ENCODE measurements at places on chromosomes 5 and 9.

- DNase-seq = no peak
These were observed 40.8 kb downstream of the CSF2 start for GRCh38 chr5:132114150-132115121.

GRCh38 chr9:129012893-129013448 lies 15.2 kb downstream of the SH3GLB2 start:
- no peak for DNase-seq

GRCh38 chr9:93676310-93677047 lies 100.1 kb downstream of the PHF2 start:
- peak; percentile 38 for DNase-seq

DNA sequence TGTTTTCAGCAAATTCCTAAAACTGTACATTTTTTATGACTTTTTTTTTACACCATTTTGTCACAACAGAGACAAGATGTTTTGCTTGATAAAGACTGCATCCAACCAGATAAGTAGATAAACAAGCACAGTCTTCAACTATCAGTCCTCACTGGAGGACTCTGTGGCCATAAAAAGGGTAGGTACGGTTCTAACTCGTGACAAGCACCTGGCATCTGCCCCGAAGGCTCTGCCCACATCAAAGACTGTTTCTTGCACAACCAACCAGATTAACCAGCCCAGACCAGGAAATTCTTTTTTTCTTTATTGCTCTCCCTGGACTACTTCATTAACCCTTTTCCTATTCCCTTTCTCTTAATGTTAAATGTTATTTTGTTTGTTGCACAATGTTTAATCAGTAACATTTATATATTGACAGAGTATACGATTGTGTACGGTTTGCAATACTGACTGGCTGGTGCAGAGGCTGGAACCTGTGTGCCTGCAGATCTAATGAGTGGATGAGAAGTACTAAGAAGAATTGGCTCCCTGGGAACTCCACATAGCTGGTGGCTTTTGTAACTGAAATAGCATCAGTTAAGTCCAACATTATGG lies 74.1 kb downstream of the SERINC5 start:
- DNase-seq = no peak

GRCh38 chr9:136861874-136862457 lies 4.1 kb downstream of the EDF1 start:
- DNase-seq = no peak

- DNase-seq = no peak
These were observed 7.1 kb downstream of the ACTL7A start for GRCh38 chr9:108869092-108869725.

- DNase-seq = no peak
These were observed 84.9 kb upstream of the MPDZ start for GRCh38 chr9:13364271-13365000.

DNA sequence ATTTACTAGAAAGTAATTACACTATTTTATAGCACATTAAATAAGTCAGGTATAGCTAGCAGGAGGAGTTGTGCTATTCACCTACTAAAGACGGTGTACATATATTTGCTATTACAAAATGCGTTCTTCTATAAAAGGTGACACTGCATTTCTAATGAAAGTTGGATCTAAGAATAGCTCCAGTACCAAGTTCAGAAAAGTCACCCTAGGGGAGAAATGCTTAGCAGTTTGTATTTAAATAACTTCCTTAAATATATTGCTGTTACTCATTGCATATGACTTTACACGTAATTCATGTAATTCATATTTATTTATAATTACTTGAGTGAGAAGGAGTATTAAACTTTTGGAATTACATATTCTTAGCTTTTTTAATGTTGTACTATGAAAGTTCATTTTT lies 7.0 kb upstream of the SUB1 start:
- no peak for DNase-seq

DNA sequence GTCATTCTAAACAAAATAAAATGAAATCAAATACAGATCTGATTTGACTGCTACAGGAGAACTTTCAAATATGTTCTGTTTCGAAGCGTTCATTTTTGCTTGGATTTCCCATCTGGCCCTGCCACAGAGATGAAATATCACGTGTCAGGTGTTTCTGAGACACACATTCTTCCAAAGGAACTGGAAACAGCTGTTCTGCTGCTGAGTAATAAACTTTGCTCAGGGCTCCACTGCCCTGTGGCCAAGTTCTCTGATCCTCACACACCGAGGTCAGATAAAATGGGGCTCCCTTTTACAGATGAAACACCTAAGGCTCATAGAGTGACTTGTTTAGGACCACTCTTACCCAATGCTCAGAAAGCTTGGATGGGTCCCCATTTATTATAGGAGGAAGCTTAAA lies 42.5 kb downstream of the FRMPD1 start:
- DNase-seq = no peak

GRCh38 chr5:31888564-31888963 lies 249.6 kb downstream of the PDZD2 start:
- no peak for DNase-seq

- no peak for DNase-seq
These were observed 192.2 kb downstream of the PAPPA start for GRCh38 chr9:116345817-116346216.

DNA sequence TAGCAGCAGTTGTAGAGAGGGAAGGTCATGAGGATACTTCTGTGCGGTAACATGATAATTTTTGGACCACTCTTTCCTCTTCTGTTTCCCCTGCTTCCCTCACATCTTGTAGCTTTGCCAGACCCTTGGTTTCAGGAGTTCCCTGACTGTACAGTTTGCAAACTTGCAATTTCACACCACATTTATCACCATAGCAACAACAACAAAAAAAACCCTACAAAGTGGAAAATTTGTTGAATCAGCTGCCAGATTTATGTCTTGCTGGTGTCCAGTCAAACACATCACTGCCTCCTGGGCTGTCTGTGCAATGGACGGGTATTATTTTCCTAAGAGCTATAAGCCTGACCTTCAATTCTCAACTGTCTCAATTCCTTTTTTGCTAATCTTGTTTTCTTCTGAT lies 751.6 kb downstream of the TLR4 start:
- DNase-seq = no peak

GRCh38 chr9:71514344-71514975 lies 253.9 kb downstream of the CEMIP2 start:
- DNase-seq = no peak

DNA sequence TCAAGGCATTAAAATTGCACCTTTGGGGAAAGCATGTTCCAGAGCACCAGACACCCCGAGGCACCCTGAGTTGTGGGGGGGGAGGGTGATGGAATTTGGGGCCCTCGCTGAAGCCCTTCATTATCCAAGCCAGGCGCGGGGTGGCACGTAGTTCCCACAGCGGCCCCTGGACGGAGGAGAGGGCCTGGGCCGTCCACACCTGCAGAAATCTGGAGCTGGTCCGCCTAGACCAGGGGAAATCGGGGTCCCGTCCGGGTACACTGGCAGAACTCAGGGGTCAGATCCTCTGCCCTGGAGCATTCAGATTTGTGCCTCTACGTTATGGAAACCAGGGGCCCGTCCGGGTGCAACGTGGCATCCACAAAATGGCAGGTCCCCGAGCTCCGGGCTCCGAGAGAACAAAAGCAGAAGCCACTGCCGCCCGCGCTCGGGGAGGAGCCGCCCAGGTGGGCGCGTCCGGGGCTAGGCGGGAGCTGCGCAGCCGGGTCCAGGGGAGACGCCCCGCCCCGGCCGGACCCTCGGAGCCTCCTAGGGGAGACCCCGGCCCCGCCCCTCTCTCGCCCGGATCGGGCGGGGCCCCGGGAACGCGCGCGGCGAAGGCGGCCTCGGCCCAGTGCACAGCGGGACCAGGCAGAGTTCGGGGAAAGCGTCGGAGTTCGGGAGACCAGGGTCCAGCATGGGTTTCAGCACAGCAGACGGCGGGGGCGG lies at the start of gene PLEKHG4B:
TSS of gene PLEKHG4B (plus strand) at position 613 of the 708 bp plus-strand sequence. CDS start at position 677, 64 bp downstream.
- no peak for DNase-seq

GRCh38 chr5:151672516-151672915 lies 14.2 kb downstream of the SPARC start:
- DNase-seq = no peak

DNA sequence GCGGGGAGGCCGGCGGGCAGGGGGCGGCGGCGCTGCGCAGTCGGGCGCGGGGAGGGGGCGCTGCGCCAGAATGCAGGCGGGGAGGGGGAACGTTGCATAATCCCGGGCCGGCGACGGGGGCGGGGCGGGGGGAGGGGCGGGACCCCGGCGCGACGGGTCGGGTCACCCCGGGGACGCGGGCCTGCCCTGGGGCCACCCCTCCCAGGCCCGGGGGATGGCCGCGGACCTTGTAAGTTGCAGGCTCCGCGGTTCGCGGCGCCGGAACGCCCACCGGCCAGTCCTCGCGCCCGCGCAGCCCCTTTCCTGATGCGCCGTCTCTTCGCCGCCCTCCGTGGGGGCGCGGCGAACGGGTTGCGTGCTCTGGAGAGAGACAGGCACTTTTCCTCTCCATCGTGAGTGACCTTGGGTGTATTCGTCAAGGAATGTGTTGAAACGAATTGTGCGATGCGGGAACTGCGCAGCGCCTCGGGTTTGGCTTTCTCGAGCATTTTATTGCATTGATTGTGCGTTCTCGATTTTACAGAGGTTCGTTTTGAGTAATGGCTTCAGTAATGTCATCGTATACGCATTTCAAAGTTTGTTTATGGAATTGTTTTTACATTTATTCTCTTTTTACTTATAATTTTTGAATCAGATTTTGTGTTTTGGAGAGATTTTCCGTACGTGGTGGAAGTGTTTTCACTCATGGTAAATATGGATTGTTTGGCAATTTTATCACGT lies 802 bp downstream of the SPIN1 start:
- peak; percentile 73 for DNase-seq

GRCh38 chr5:176647843-176648473 lies 674 bp downstream of the TSPAN17 start:
- peak; percentile 71 for DNase-seq

DNA sequence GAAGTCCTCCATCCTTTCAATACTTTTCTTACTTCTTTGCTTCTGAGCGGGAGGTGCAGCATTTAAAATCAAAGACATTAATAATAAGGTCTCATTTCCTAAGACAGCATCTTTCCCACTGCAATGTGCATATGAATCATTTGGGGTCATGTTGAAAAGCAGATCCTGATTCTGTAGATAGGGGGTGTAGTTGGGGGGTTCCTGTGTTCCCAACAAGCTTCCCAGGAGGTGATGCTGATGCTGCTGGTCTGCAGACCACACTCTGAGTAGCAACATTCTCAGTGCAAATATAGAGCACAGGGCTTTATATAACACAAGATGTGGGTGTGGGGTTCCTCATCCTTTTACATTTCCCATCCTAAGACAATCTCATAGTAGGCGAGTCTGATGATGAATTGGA lies 126.5 kb upstream of the PALM2AKAP2 start:
- DNase-seq = no peak

DNA sequence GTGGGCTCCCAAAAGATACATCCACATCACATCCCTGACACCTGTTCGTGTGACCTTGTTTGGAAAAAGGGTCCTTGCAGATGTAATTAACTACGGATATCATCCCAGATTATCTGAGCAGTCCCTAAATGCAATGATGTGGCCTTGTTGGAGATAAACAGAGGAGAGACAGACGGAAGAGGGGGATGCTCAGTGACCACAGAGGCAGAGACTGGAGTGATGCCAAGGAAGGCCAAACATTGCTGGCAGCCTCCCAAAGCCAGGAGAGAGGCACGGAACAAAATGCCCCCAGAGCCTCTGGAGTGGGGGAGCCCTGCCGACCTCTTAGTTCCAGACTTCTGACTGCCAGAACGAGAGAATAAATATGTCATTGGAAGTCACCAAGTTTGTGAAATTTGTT lies 15.0 kb upstream of the VAV2 start:
- DNase-seq = no peak

- DNase-seq = no peak
These were observed 679.6 kb downstream of the IRX1 start for GRCh38 chr5:4275232-4275631.

GRCh38 chr5:81156732-81157131 lies 76.4 kb upstream of the CKMT2 start:
- DNase-seq = no peak

- no peak for DNase-seq
These were observed 376.7 kb downstream of the DNAH5 start for GRCh38 chr5:13567819-13568218.

DNA sequence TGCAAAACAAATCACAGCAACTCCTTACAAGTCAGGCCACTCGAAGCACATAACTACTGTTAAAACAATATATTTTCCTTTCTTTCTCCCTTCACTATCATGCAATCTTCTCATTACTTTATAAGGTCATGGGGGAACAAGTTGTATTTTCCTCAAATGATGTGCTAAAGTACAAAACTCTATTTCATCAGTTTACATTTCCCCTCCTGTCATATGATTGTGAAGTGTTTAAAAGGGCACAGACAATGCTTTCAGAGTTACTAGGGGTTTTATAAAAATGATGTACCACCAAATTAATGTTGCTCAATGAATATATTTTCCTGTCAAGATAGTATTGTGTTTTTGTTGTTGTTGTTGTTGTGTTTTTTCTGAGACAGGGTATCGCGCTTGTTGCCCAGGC lies 34.1 kb downstream of the MAPKAP1 start:
- DNase-seq = no peak

DNA sequence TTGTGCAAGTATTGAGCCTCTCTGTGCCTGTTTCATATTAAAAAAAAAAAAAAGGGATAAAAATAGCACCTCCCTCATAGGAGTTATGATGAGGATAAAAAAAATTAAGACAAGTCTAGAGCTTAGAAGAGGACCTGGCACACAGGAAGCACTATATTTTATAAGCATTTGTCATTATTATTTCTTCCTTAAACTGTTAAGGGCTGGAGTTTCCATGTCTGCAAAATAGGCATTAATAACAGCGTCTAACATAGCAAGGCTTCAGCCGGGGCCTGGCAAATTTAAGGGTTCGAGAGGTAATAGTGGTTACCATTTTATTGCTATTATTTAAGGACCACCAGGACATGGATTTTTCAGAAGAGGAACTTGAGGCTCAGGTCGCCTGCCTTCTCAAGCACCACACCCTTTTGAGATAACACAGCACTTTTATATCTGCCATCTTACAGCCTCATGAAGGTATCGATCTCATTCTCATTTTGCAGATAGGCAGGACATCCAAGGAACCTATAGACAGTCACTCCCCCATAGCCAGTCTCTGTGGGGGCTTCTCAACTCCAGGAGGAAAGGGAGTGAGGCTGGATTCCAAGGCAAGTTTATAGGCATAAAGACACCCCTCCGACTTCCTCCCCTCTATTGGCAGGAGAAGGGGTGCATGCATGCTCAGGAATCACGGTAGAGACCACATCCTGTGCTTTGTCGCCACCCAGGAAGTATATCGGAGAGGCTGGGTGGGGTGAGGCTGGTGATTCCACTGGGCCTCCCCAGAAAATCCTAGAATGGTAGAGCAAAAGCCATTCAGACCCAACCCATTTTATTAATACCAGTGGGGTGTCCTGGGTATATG lies 2.4 kb downstream of the ANXA6 start:
- no peak for DNase-seq
